NCI-H2029 treated with DMSO at 0.1 percent for 48 hours (cell line): ENCODE measurements at places on chromosomes 5 and 9.

- no peak for DNase-seq
These were observed 35.8 kb upstream of the MVB12B start for GRCh38 chr9:126290871-126291270.

DNA sequence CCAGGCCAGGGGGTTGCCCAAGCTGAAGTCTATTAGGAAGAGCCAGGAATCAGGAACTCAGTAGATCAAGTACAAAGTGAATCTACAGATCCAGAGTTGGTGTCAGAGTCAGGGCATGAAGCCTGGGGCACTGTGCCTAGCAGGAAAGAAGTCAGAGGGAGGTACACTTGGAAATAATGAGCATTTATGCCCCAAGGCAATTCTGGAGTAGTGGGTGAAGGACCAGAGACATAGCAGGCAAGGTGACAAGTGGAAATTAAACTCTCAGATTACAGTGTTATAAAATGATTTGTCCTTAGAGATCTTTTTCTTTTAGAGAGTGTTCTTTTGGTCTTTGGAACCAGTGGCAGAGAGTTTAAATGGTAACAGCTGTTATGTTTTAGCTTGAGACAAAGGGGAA is 138.0 kb downstream of the ADAMTSL1 start:
- DNase-seq: no peak

DNA sequence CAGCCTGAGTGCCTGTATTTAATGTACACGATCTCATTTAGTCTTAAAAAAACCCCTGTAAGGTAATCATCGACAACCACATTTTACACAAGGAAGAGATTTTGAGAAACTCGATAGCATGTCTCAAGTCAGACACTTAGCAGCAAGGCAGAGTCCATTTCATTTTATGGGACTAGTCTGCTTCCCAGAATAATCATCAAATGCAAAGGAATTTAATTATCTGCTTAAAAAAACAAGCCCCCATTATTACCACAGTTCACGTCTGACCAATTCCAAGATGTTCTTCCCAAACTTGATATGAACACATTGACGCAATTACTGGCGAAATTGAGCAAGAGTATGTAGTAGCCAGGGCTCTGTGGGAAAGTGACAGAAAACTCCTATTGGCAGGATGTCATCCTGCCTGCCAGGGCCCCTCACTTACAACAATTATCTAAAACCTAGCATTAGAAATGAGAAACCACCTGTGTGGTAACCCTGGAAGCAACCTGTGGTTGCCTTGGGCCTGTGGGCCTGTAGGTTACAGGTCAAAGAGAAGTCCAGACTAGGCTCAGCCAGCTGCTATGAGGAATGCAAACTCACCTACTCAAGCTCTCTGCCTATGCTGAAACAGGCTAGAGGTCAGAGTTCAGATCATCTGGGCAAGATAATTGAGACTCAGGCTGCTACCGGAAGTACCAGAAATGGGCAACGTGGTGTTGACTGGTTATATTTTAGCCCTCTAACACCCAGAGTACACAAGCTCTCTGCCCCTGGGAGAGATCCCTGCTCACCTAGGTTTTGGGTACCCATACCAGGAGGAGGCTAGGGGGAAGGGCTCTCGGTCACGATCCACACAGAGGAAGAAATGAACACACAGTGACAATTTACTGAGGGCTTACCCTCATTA is 1.6 kb downstream of the B4GALT1 start:
- no peak for DNase-seq

DNA sequence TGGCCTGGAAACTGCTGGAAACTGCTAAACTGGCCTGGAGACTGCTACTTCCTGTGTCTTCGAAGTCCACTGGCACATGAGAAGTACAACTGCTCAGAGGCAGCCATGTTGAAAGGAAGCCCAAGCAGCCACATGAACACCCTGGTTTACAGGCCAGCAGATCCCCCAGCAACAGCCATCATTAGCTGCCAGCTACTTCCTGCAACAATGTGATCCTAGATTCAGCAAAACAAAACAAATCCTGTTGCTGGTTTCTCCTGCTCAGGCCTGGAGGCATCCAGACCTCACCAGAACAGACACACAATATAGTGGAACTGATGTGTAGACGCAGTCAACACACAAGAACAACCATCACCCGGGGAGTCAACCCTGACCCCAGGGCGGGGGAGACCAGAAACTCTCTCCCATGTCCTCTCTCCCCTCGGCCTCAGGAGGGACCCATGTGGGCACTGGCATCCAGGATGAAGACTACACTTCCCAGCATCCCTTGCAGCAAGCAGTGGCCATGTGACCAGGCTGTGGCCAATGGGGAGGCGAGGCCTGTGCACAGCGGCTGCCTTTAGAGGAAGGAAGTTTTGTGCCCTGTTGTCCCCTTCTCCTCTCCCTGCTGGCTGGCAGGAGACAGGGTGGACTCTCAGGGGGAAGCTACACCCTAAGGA is 9.2 kb upstream of the LCN15 start:
- no peak for DNase-seq

- no peak for DNase-seq
These were observed 244.3 kb downstream of the PDE4D start for GRCh38 chr5:59648949-59649921.

DNA sequence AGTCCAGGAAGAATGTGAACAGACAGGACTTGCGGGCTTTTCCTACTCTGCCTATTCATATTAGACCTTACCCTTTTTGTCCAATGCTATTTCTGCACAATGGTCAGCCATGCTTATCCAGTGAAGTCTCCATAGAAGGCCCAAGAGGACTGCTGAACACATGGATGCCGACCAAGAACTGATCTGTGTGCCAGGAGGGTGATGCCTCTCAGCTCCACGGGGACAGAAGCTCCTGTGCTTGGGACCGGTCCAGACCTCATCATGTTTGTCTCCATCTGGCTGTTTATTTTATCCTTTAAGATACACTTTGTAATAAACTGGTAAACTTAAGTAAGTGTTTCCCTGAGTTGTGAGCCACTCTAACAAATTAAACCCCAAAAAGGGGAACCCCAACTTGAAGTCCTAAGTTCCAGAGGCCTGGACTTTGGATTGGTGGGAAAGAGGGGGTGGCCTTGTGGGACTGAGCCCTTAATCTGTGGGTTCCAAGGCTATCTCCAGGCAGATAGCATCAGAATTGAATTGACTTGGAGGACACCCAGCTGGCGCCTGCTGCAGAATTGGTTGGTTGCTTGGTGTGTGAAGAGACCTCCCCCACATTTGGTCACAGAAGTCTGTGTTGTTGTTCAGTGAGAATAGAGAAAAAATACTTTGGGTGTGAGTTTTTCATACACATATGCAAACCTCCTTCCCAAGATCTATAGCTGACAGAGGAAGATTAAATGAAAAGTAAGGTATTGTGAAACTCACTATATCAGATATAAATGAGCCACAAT is 57.9 kb upstream of the ANKH start:
- no peak for DNase-seq

DNA sequence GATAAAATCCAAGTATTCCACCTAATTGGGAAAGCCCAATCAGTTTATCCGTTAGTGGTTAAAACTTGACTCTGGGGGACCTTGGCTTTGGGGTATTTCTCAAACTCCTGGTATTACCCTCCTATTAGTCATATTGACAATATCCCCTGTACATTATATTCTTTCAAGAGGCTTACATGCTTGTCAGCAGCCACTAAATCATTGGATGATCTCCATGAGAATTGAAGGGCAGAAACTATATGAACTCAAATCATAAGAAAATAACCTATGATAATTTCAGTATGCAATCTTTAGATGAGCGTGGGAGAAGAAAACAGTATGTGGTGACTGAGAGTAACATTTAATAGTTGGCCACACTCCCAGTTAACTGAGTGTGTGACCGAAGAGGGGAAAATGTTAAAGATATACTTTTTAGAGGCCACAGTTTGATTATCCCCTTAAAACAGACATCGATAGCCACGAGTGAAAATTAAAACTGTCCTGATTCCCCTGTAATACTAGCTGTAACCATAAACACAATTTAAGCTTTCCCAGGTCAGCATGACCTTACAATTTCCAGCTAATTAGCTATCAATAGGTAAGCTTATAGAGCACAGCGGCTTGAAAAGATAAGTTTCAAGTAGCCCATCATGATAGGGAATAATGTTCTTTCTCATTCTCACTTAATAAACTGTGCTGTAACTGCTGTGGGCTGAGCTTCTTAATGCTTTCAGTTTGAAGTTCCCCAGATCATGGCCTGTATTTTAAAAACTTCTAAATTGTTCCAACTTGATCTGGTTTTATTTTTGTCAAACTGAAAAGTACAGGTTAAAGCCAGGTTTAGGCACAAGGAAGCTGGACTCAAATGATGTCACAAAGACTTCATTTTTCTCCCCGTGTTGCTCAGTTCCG is 58.6 kb downstream of the PUM3 start:
- no peak for DNase-seq

DNA sequence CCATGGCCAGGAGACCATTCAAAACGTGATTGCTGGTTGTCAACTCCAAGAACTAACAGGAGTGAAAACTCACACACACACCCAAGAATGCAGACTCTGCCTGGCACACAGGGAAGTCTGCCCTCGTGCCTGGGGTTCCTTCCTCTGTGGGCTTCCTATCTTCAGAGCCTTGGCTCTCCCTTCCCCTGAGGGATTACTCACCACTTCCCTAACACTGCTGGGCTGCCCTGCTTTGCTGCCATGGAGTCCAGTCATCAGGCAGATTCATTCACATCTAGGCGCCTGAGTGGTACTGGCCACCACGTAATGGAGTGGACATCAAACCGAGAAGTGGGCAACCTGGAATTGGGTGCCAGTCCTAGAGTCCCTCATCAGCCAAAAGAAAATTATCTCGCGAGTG is 76.4 kb upstream of the PRSS3 start:
- DNase-seq: no peak

GRCh38 chr9:128215491-128216409 is 12.6 kb downstream of the DNM1 start:
- DNase-seq: no peak
